ENCODE measurements at places on chromosomes 1 and 21.
A peak's percentile ranks its signal among the peaks of the same experiment; 100 is the strongest.

- DNase-seq: no peak
Observed at GRCh38 chr1:218614031-218614430, 268.9 kb downstream of the TGFB2 start.

- no peak for DNase-seq
Observed at GRCh38 chr1:230464671-230465070, 38.5 kb upstream of the PGBD5 start.

DNA sequence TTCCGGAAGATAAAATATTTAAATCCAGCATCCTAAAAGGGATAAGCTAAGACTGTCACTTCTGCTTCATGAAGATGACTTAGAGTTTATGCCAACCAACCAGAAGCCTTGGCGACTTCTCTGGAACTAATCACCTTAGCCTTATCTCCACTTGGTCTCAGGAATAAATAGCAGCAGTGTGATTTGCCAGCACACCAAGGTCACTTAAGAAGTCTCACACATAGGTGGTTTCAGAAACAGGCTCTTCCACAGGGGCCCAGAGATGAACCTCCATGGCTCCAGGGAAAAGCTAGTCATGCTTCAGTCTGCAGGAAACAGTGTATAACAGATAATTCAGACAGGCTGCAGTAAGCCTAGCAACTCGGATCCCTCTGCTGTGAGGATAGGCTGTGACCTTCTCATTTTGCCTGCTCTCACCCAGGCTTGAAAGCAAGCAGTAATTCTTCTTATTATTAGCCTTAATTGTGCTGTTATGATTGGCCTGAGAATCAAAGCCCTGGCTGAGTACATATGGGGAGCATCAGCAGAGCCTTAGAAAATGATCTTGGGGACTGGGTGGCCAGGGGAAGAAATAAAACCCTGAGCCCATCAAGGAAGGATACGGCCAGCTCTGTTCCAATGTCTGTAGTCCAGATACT is 84.7 kb downstream of the WLS start:
- DNase-seq: no peak

GRCh38 chr21:44845418-44846223 is 27.8 kb upstream of the SUMO3 start:
- DNase-seq: peak; percentile 38

DNA sequence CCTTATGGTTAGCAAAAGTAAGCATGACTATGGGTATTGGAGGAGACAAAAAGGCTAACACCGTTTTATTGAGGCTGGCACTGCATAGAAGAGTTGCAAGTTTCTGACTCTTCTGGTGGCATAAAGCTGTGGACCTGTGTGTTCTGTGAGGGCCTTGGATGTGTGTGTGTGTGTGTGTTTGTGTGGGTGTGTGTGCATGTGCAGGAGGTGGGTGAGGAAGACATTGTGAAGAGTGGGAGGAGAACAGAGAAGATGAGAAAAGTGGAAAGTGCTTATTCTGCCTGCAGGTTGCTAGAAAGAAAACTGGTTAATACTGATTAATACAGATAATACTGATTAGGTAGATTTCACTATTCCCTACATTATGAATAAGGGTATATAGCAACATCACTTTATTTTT is 12.6 kb downstream of the SLC22A15 start:
- no peak for DNase-seq

DNA sequence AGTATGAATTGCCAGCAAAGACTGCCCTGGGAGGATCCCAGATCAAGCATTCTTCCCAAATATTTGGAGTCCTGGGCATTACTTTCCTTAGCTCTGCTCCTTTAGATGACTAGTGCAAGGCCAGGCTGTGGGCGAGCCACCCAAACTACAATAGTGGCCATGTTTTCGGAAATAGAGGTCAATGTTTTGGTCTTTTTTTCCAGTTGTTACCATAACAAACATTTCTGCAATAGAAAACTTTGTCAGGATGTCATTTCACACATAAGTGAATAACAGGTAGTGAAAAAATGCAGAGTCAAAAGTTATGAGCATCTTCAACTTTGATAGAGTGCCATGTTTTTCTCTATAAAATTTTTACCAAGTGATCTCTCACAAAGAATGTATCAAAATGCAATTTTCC is 25.2 kb upstream of the OR10J4 start:
- DNase-seq: no peak

- no peak for DNase-seq
Observed at GRCh38 chr1:77687519-77687906, 5.1 kb upstream of the ZZZ3 start.
